Kidney epithelial cell (primary cell): ENCODE measurements at places on chromosomes 3 and 15.

DNA sequence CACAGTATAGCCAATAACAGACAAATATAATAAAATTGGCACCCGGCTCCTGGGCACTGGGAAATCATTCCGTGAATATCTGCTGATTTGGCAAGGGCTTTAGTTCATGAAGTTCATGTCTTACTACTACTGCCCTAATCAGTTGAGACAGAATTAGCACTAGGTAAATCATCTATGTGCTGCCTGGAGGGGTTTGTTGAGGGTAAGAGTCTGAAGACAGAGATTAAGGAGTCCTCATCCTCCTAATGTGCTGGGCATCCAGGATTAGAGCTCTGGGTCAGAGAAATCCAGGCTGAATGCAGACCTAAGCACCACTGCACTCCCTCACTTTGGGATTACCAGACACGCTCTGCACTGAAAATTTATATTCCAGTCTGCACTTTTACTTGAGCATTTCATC is 2.0 kb downstream of the SAMD7 start:
- DNase-seq = no peak

GRCh38 chr3:181279239-181279565 is 289.7 kb upstream of the DNAJC19 start:
- no peak for DNase-seq

DNA sequence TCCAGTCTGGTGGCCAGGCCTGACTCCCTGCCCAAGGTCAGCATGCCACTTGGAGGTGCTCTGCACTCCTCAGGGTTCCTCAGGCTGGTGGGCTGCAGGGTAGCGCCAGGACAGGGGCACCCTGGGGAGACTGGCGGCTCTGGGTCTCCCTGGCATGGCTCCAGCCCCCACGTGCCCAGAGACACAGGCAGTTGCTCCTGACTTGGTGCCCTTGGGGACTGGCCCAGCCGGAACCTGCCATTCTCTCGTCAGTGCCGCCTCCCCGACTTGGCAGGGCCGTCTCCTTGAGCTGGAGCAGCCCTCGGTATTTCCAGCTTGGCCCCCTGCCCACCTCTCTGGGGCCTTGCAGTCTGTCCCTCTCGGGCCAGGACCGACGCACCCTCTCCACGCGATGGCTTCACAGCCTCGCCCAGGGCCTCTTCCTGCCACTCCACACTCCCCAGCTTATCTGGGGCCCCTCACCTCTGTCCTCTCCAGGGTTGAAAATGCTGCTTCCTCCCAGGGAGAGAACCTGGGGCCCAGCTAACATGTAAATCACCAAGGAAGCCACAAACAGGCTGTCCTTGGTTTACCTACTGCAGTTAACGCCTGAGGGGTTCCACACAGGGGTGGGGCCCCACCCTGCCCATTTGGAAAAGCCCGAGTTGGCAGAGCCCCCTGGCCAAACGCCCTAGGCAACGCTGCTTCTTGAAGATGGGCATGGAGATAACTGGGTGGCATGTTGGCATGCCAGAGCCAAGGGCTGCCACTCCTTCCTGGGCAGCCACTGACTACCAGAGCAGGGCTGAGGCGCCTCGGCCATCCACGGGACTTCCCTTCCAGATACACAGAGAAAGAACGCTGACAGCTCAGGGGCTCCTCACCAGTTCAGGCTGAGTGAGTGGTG is 61.4 kb downstream of the SMAD6 start:
- no peak for DNase-seq

- DNase-seq = no peak
These were observed 827.4 kb downstream of the SI start for GRCh38 chr3:164250923-164251322.

DNA sequence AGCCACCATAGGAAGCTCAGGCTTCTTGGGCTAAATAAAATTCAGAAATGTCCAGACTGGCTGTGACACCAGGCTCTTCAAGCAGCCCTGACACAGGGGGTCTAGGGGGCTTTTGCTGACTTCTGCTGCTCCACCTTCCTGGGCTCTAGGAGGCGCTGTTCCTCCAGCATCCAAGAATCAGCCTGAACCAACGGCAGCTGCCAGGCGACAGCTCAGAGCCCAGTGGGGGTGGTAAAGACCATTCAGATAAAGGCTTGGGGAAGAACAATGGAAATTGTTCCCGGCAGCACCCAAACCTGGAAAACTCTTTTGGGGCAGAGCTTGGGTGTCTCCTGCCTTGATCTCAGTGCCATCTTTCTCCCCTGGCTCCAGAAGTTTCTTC is 21.6 kb upstream of the PSTPIP1 start:
- DNase-seq = no peak

GRCh38 chr15:77480859-77481633 is 60.4 kb downstream of the HMG20A start:
- no peak for DNase-seq

GRCh38 chr3:29279806-29280205 is 1.1 kb upstream of the RBMS3 start:
- DNase-seq = no peak
